Esophagus (tissue), 2 donors: ENCODE measurements at places on chromosomes 2 and 18. TPM values are rescaled to one million over a fixed set of nuclear protein-coding genes. Genes with fewer than 3 reads are reported as not detected.

SPDYA gene
- polyA plus RNA-seq: 0.84 TPM

ASTL gene
- 0.32 TPM for polyA plus RNA-seq

GALNT13 gene
- polyA plus RNA-seq: not detected

DSG2 gene
- 3.2 TPM for polyA plus RNA-seq

CXCR2 gene
- polyA plus RNA-seq: 12.0 TPM

SPC25 gene
- polyA plus RNA-seq: 4.1 TPM

EML4 gene
- polyA plus RNA-seq: 8.7 TPM

KIF3C gene
- polyA plus RNA-seq: 0.98 TPM

REG3A gene
- 1.5 TPM for polyA plus RNA-seq

AGXT gene
- not detected for polyA plus RNA-seq

IL36G gene
- polyA plus RNA-seq: 54.5 TPM

CHRND gene
- not detected for polyA plus RNA-seq

TGFBRAP1 gene
- 2.3 TPM for polyA plus RNA-seq

CFAP53 gene
- 0.13 TPM for polyA plus RNA-seq
